Calu3 (cell line): ENCODE measurements at places on chromosomes 4 and X. TPM values are rescaled to one million over a fixed set of nuclear protein-coding genes. Genes with fewer than 3 reads are reported as not detected.

DNA sequence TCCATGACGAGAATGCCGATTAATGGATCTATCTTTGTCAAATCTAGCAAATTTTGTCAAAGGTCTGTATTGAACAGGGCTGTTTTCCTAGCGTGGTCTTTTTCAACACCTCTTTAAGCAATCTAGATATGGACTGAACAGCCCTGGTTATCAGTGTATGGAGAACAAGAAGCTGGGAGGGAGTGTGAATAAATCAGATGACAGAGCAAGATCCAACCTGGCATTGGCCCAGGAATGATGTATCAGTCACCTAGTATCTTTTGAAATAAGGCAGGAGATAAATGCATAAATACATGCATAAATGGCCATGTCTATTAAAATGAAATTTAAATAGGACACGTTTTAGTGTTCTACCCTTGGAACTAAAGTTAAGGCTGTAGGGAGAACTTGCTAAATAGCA lies 15.7 kb upstream of the AP1S2 start:
- DNase-seq = no peak

DNA sequence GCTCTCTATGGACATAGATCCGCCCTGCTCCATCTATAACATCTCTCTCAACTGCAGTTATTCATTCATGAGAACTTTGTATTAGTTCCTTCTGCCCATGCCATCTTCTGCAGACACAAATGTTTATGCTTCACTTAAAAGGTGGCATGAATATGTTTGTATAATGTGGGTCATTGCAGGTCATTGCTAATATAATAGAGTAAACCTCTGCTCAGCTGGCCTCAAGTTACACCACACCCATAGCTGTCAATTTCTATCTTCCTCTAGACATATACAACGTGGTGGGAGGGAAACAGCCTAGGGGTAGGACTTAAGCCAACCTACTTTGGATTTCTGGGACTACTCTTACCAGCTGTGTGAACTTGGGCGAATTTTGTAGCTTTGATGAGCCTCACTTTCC lies 129.8 kb downstream of the ATXN3L start:
- DNase-seq = no peak

The S100P gene
- 365 and 600 TPM in 2 replicates for total RNA-seq

The DCX gene
- not detected in 2 replicates for total RNA-seq

- DNase-seq = no peak
These were observed 264.5 kb upstream of the EMCN start for GRCh38 chr4:100782356-100782755.

The REST gene
- total RNA-seq = 29.6 and 32.4 TPM in 2 replicates

The F8 gene
- total RNA-seq = 1.6 and 2.2 TPM in 2 replicates

DNA sequence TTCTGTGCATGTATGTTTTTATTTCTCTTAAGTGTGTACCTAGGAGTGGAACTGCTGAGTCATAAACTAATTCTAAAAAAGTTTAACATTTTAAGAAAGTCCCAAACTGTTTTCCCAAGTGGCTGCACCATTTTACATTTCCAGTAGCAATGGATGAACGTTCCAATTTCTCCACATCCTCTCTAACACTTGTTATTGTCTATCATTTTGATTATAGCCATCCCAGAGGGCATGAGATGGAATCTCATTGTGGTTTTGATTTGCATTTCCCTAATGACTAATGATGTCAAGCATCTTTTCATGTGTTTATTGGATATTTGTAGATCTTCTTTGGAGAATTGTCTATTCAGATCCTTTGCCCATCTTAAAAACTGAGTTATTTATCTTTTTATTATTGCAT lies 82.5 kb downstream of the PPEF1 start:
- DNase-seq = no peak

GRCh38 chr4:66062044-66062443 lies 391.8 kb upstream of the EPHA5 start:
- no peak for DNase-seq

GRCh38 chr4:141807103-141807891 lies 170.9 kb downstream of the IL15 start:
- DNase-seq = no peak

DNA sequence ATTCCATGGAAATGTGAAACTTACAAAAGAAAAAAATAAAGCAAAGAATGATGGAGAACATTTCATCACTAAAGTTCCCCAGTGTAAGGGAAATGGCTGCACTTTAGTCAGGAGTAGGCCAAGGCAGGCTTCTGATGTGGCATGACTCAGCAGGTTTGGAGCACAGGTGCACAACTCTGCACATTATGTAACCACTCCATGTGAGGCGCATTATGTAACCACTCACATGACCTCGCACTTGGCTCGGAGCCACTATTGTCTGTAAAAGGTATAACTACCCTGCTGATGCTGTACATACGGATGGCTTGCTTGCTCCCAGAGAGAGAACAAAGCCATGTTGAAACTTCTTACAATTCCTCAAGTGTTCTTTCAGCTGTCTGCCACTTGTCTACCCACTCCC lies 727.6 kb downstream of the TRAM1L1 start:
- DNase-seq = peak; percentile 7

The DMRTC1 gene
- total RNA-seq = not detected in 2 replicates
